Mesendoderm (in vitro differentiated cells): ENCODE measurements at places on chromosomes 2 and 18.

GRCh38 chr2:242031481-242032019 is 162.0 kb downstream of the RTP5 start:
- DNase-seq: no peak

DNA sequence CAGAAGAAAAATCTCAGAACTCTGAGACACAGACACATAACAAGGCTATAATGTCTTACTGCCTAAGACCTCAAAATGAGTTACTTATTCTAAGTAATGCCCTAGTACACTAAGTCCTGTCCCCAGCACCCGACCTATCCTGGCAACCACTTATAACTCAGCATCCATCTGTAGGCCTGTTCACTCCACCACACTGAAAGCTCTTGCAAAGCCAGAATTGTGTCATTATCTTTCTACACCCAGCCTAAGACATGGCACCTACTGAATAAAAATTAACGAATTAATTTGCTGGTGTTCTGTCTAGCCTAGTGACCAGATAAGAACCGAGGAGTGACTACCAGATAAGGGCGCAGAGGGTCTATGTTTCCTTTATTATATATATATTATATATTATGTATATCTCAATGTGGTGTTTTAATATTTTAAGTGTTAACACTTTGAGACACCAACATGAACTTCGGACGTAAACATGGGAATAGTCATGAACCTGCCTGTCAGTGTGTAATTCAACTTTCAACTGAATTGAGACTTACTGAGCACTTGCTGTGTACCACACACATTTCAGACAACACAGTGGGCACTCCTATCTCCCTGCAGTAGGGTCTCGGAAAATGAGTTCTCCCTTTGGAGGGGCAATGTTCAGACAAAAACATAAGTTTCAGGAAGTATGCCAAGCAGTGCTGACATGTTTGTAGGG is 27.7 kb downstream of the TMEM131 start:
- DNase-seq: no peak

- no peak for DNase-seq
Measured at GRCh38 chr2:229154381-229154780, 116.7 kb downstream of the PID1 start.

- no peak for DNase-seq
Measured at GRCh38 chr2:109376115-109376514, 237.7 kb downstream of the SEPTIN10 start.
